ENCODE measurements at places on chromosomes 1 and 21. TPM values are rescaled to one million over a fixed set of nuclear protein-coding genes. Genes with fewer than 3 reads are reported as not detected.

The OR2G6 gene
- total RNA-seq: 4.3 TPM

The CACNA1S gene
- total RNA-seq: not detected

The NBPF6 gene
- total RNA-seq: not detected

The EIF2D gene
- 54.2 TPM for total RNA-seq

The VPS13D gene
- 36.1 TPM for total RNA-seq

The BARHL2 gene
- not detected for total RNA-seq

The OR2M7 gene
- total RNA-seq: not detected

The F3 gene
- total RNA-seq: 107 TPM

The ELOA gene
- total RNA-seq: 42.2 TPM

The TSPEAR gene
- total RNA-seq: not detected

The TFF2 gene
- not detected for total RNA-seq

The FAM72B gene
- 10.2 TPM for total RNA-seq

The PTGER3 gene
- total RNA-seq: 0.39 TPM

The NUF2 gene
- 4.2 TPM for total RNA-seq

The GNAT2 gene
- total RNA-seq: 0.11 TPM

The MFAP2 gene
- 132 TPM for total RNA-seq

The KDF1 gene
- total RNA-seq: 16.1 TPM

The PPIAL4G gene
- not detected for total RNA-seq

The ETV3L gene
- total RNA-seq: not detected

The AGMAT gene
- not detected for total RNA-seq

The ANKRD34A gene
- total RNA-seq: 0.22 TPM

The ITLN1 gene
- not detected for total RNA-seq

The S100A3 gene
- 31.2 TPM for total RNA-seq

The RNU1-2 gene
- total RNA-seq: under 0.01 TPM

The PAX7 gene
- not detected for total RNA-seq

The IL23R gene
- total RNA-seq: not detected

The TIAM1 gene
- total RNA-seq: 62.4 TPM

The GPATCH3 gene
- 8.6 TPM for total RNA-seq

The TYW3 gene
- total RNA-seq: 9.7 TPM

The HES3 gene
- not detected for total RNA-seq

The ADCY10 gene
- total RNA-seq: under 0.01 TPM

The C1orf87 gene
- total RNA-seq: not detected

The SPATA46 gene
- total RNA-seq: not detected

The ANGPTL1 gene
- total RNA-seq: not detected

The BMP8B gene
- total RNA-seq: not detected

The NPR1 gene
- total RNA-seq: 0.22 TPM

The FMN2 gene
- total RNA-seq: 0.79 TPM

The DNASE2B gene
- not detected for total RNA-seq

The DFFA gene
- 44.5 TPM for total RNA-seq

The LUZP1 gene
- total RNA-seq: 15.3 TPM

The NBPF14 gene
- 15.3 TPM for total RNA-seq
